Ascending aorta (tissue), 2 donors: ENCODE measurements at places on chromosomes 3 and 15. TPM values are rescaled to one million over a fixed set of nuclear protein-coding genes. Genes with fewer than 3 reads are reported as not detected.
A peak's percentile ranks its signal among the peaks of the same experiment; 100 is the strongest.

DNA sequence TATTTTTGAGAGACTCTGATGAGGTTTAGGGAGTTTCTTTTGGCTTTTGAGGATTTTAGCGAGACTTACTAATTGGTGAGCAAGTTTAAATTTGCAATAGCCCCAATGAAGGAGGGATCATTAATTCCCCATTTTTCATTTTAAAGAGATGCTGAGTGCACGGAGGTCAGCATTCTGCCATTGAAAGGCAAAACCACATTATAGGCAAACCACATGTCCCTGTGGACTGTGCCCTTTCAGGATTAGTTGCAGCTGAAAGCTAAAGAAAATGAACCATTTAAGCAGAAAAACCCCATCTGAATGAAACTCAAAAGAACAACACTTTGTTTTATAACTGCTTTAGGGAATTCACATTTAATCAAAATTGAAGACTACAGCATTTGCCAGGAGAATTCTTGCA lies 246.5 kb downstream of the PDZRN3 start:
- DNase-seq, result no peak

DNA sequence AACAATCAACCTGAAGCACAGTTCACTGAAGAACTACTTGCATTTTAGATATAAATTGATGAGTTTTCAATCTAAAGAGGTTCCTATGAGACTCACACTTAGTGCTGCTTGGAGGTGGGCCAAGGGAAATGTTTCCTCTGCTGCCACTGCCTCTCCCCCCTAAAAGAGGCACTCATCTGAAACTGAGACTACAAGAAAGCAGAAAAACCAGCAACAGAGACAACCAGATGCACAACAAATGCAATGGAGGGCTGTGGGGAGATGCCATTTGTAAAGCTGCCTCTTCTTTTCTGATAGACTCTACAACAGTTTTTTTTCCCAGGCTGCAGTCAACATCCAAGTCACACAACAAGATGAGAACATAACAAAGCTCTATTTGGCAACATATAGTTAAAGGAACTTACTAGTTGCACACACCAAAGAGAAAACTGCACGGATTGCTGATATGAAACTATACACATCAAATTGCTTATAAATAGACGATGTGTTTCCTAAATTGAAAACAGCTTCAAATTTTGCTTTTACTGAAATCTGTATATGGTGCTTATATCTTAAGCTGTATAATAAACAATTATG lies 11.0 kb downstream of the TSPAN3 start:
- DNase-seq, result no peak

GRCh38 chr3:11556851-11557644 lies 86.7 kb downstream of the VGLL4 start:
- DNase-seq, result no peak

GRCh38 chr3:55823001-55823400 lies 335.9 kb upstream of the WNT5A start:
- no peak for DNase-seq

DNA sequence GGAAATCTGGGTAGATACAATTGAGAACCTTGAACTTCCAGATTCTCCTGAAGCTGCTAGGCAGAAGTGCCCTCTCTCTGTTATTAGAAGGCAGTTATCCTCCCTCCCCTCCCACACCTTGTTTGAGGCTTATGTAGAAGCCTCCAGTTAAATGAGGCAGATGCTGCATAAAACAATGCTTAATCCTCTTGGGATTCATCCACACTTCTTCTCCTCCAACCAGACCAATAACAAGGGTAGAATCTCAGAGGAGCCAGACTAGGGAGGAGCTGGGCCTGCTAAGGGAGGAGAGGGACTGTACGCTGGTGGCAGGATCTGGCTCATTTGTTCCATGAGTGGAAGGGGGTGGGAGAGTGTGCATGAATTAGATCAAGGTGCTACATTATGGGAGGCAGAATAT lies 88.3 kb upstream of the PRR23C start:
- DNase-seq, result no peak

DNA sequence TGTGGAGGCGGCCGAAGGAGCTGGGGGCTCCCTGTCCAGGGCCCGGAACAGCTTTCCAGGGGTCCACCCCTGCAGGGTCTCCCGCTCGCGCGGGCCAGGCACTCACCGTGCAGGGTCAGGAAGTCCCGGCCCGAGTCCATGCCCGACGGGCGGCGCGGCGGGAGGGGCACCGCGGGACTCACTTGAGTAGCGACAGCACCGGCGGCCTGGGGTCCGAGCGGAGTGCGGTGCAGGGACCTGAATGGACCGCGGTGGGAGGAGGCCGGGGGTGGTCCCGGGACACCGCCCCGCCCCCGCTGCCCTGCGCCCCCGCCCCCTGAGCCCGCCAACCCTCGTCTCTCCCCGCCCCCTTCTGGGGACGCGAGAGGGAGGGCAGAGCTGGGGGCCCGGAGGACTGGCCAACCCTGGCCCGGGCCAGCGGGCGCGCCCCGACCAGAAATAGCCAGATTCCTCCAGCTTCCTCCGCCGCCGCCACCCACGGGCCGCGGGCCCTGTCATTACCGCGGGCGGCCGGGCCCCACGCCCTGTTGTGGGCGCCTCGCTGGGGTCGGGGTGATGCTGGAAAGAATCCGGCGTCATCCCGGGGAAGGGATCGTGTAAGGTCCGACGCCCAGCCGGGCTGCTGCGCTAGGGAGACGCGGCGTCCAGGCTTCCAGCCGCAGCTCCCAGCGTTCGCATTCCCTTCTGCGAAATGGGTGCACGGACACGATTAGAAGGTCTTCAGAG lies at the start of gene PLCD1:
TSS of gene PLCD1 (minus strand) at position 243 of the 726 bp plus-strand sequence. CDS start at position 140, 103 bp downstream.
- peak; percentile 67 for DNase-seq

SPTBN5 gene
- total RNA-seq, result 1.5 TPM
